ENCODE measurements at places on chromosomes 16 and 17.

- no peak for DNase-seq
Observed at GRCh38 chr16:35198223-35199199, 1739.1 kb downstream of the TP53TG3F start.

- DNase-seq, result no peak
Observed at GRCh38 chr17:38943607-38944006, 18.2 kb downstream of the LASP1NB start.

DNA sequence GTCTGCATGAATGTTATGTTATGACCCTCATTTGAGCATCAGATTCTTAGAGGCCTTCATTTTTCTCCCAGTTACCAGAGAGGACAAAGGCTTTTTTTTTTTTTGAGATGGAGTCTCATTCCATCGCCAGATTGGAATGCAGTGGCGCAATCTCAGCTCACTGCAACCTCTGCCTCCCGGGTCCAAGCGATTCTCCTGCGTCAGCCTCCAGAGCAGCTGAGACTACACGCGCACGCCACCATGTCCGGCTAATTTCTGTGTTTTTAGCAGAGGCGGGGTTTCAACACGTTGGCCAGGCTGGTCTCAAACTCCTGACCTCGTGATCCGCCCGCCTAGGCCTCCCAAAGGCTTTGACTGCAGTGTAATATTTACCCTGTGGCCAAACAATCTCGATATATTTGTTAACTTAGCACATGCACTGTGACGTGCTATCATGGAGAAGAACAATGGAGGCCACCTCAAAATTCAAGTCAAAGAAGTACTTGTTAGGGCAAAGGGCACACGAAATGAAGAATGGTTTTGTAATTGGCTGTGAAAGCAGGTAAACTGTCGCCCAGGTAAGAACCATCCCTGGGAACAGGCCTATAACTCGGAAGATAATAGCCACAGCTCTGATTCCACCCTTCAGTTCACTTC is 303.4 kb downstream of the SLC39A11 start:
- DNase-seq, result no peak

GRCh38 chr17:36459045-36459444 is 27.4 kb upstream of the ZNHIT3 start:
- no peak for DNase-seq

- peak; percentile 38 for DNase-seq
Observed at GRCh38 chr16:50273888-50274325, 7.6 kb downstream of the ADCY7 start.

DNA sequence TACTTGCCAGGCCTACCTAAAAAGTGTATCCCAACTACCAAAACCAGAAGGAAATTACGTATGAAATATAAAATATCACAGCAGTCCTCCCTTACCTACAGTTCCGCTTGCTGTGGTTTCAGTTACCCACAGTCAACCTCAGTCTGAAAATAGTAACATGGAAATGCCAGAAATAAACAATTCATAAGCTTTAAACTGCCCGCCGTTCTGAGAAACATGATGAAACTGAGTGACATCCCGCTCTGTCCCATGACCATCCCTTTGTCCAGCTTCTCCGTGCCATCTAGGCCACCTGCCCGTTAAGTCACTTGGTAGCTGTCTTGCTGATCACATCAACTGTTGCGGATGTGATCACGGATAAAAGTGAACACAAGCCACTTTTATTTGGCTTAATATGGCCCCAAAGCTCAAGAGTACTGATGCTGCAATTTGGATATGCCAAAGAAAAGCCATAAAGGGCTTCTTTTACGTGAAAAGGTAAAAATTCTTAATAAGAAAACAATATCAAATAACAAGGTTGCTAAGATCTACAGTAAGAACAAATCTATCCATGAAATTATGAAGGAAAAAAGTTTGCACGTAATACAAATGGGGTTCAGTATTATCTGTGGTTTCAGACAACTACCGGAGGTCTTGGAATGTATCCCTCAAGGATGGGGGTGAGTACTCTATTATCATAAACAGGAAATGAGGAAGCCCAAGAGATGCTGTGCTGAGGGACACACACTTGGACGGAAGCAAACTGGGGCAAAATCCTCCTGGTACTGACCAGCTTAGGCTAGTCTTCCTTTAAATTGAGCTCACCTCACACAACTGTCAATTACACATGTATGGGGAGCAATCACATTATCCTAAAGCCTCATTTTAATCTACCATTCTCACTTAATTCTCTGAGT is 8.2 kb downstream of the USP22 start:
- DNase-seq, result peak; percentile 60

DNA sequence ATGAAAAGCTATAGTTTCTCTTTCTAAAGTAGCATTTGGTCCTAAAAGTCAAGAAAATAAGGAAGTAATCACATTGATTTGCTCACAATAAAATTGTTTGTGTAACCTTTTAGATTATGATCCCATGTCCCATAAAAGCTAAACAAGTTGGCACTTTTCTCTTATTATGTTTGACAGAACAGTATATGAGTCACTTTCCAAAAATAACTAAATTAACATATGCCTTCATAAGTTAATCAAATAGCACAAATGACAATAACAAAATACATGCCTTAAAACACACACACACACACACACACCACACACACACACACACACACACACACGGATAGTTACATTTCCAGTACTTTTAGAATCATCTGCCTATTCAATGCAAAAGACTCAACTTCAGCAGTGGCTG is 2.8 kb downstream of the MED13 start:
- no peak for DNase-seq

GRCh38 chr17:30210366-30210765 is 25.1 kb downstream of the SLC6A4 start:
- no peak for DNase-seq

- DNase-seq, result no peak
Observed at GRCh38 chr16:4364196-4365013, 7.2 kb upstream of the VASN start.

- DNase-seq, result no peak
Observed at GRCh38 chr16:84791088-84791487, 28.7 kb upstream of the CRISPLD2 start.

- DNase-seq, result peak; percentile 11
Observed at GRCh38 chr17:18319604-18320256, 4.6 kb downstream of the SMCR8 start.

DNA sequence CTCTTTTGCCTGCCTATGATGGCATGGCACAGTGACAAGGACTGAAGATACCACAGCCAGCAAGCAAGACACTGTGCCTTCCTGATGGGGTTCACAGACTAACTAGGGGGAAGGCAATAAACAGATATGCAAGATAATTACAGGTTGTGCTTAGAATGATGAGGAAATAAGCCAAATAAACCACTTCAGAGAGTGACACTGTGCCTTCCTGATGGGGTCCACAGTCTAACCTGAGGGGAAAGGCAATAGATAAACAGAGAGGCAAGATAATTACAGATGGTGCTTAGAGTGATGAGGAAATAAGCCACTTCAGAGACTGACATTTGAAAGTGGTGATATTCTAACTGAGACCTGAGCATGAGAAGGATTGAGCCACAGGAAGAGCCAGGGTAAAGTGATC is 84.2 kb downstream of the HS3ST2 start:
- DNase-seq, result no peak

DNA sequence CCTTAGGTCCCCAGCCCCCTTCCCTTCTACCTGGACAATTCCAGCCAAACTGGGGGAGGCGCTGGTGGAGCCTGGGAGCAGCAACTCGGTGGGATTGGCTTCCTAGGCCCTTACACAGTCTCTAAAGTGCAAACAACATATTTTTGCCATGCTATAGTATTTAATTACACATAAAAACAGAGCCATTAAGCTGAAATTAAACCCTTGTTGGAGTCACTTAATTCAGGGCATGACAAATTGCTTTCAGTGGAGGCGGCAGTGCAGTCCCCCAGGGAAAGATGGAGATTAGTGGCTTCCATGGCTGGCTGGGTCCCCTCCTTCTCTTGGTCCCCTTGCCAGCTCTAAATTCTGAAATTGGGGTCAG is 17.3 kb downstream of the IGFBP4 start:
- DNase-seq, result no peak

- no peak for DNase-seq
Observed at GRCh38 chr16:4214215-4214621, 27.7 kb downstream of the SRL start.

DNA sequence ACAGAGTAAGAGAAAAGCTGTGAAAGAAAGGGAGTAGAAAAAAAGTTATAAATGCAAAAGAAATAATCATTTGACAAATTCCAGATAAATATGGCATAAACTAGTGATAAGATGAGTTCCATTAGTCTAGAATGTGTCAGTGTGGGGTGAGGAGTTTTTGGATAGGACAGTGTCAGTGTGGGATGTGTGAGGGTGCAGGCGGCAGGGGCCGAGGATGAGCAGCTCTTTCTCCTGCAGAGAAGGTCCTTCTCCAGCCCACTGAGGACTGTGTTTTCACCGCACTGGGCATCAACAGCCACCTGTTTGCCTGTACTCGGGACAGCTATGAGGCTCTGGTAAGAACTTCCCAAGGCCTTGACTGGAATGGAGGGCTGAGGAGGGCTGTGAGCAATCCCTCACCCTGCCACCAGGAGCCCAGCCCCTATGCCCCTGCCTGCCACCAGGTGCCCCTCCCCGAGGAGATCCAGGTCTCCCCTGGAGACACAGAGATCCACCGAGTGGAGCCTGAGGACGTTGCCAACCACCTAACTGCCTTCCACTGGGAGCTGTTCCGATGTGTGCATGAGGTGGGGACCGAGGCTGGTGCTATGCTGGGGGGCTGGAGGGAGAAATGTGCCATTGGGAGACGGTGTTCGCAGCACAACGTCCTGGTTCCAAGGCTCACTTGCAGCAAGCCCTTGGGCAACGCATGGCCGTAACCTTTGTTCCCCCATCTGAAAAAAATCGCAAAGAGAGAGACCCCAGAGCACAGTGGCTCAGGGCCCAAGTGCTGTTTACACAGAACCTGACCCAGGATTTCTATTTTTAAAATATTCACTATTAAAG is 13.1 kb downstream of the RAPGEFL1 start:
- peak; percentile 21 for DNase-seq

- no peak for DNase-seq
Observed at GRCh38 chr17:13940858-13941665, 128.2 kb upstream of the COX10 start.

GRCh38 chr17:38900978-38901656 is 24.3 kb upstream of the LASP1NB start:
- DNase-seq, result peak; percentile 63

- no peak for DNase-seq
Observed at GRCh38 chr16:1347286-1347855, 4.3 kb downstream of the TSR3 start.

- DNase-seq, result no peak
Observed at GRCh38 chr16:72092832-72093447, 480 bp downstream of the TXNL4B start.

GRCh38 chr16:85173981-85174751 is 61.9 kb upstream of the CIBAR2 start:
- DNase-seq, result no peak

DNA sequence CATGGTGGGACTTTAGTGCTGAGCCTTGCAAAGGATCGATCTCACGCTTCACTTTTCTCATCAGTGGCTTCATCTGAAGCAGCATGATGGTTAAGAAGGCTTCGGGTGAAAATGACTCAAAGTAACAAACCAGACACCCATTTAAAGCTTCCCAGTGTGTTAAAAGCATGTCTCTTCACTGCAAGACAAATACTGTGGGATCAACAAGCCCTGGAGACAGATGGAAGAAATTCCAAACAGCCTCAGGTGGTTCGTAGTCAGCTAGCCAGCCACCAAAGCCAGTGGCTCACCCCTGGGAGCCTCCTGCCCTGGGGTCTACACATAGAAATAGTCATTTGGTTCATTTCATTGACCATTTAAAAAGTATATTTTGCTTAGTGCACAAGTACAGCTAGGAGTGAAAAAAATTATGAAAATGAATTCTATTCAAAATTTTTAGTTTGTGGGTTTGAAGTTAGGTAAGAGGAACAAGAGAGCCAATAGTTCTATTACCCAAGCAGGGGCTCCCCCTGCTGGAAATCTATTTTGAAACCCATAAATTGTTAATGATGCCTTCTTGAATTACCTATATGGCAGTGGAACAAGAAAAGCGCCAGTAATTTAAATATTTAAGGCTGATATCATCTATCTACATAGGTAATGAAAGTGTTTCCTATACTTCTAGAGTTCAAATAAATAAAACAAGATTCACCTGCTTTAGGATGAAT is 51.6 kb downstream of the PMP22 start:
- DNase-seq, result no peak

DNA sequence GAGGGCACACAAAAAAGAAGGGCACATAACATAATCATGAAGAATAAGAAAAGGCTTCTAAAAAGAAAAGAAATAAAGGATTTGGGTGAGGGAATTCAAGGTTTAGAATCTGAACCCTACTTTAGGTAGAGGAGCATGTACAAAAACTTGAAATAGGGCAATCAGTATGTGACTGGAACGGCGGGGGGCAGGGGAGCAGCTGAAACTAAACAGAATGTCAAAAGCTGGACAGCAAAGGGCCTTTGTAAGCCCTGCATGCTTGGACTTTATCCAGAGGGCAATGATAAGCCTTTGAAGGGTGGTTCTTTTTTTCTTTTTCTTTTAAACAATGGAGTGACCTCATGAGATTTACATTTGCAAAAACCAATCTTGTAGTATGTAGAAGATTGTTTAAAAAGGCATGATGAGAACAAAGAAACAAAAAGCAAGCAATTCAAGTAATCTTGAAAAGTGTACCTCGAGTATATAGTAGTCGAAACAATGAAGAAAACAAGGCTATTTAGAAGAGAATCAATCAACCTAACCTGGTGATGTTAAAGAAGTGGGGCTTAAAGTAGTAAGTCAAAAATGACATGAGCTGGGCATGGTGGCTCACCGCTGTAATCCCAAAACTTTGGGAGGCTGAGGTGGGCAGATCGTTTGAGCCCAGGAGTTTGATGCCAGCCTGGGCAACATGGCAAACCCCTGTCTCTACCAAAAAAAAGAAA is 46.7 kb upstream of the ANKFY1 start:
- no peak for DNase-seq

DNA sequence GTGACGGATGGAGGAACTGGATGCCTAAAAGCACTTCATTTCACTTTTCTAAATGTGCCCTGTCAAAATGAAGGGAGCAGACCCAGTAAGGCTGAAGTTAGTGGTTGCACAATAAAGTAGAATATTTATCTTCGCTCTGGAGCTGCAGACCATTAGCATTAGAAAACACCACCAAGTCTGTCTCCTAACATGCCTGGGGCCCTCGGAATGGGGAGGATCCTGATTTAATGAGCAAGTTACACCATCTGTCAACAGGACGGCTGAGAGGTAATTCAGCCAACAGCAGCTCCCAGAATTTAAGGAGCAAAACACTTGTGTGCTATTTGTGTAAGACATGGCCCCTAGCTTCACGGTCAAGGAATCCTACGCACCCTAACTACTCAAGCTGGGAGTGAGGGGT is 22.3 kb downstream of the CA10 start:
- DNase-seq, result no peak

Data from CD4-positive, alpha-beta T cell treated with Interleukin-10 for 1 hour (primary cell).